ENCODE measurements at places on chromosomes 7 and 10.

GRCh38 chr10:5285186-5285585 lies 79.6 kb upstream of the UCN3 start:
- DNase-seq: no peak

- DNase-seq: no peak
Observed at GRCh38 chr10:113345826-113346624, 206.8 kb upstream of the HABP2 start.

DNA sequence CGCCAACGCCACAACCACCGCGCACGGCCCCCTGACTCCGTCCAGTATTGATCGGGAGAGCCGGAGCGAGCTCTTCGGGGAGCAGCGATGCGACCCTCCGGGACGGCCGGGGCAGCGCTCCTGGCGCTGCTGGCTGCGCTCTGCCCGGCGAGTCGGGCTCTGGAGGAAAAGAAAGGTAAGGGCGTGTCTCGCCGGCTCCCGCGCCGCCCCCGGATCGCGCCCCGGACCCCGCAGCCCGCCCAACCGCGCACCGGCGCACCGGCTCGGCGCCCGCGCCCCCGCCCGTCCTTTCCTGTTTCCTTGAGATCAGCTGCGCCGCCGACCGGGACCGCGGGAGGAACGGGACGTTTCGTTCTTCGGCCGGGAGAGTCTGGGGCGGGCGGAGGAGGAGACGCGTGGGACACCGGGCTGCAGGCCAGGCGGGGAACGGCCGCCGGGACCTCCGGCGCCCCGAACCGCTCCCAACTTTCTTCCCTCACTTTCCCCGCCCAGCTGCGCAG lies 424 bp downstream of the EGFR start:
- DNase-seq: no peak

DNA sequence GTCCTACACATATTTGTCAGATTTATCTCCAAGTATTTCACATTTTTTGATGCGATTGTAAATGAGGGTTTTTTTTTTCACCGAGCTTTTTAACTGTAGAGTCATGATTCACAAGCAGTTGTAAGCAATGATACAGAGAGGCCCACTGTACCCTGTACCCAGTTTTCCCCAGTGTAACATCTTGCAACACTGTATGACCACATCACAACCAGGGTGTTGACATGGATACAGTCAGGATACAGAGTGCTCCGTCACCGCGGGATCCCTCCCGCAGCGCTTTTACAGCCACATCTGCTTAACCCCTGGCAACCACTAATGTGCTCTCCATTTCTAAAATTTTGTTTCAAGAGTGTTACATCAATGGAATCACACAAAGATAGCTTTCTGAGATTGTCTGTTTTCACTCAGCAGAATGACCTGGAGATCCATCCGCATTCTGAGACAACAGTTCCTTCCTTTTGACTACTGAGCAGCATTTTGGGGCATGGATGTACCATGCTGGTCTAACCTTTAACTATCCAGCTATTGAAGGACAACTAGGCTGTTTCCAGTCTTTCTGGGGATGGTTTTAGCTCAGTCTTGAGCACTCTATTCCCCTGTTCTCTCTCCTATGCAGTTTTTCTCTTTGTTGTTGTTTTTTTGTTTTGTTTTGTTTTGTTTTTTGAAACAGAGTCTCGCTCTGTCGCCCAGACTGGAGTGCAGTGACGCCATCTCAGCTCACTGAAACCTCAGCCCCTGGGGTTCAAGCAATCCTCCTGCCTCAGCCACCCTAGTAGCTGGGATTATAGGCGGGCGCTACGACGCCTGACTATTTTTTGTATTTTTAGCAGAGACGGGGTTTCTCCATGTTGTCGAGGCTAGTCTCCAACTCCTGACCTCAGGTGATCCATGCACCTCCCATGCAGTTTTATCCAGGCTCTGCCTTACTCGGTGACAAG lies 25.9 kb downstream of the GPRIN2 start:
- DNase-seq: no peak

All from stimulated activated CD8-positive, alpha-beta memory T cell treated with anti-CD3 and anti-CD28 coated beads, Interleukin-7, amount 100 ng/mL, for 1 hour (primary cell).